NCI-H460 (cell line): ENCODE measurements at places on chromosomes 5 and 9. TPM values are rescaled to one million over a fixed set of nuclear protein-coding genes. Genes with fewer than 3 reads are reported as not detected.

Gene TOR2A
- 8.9 and 10.5 TPM in 2 replicates for total RNA-seq

Gene ANKRD20A1
- total RNA-seq = 0.02 TPM in 1 of 2 replicates, not detected in the other

Gene CDX1
- not detected in 2 replicates for total RNA-seq

Gene PIP5K1B
- 3.4 and 3.5 TPM in 2 replicates for total RNA-seq

Gene PCDHA2
- total RNA-seq = not detected in 2 replicates

Gene CTXN3
- total RNA-seq = not detected in 2 replicates

Gene FOXD4
- total RNA-seq = 0.14 and 0.30 TPM in 2 replicates

Gene TICAM2
- total RNA-seq = not detected in 2 replicates

Gene TUT7
- total RNA-seq = 14.4 and 22.6 TPM in 2 replicates

Gene INSYN2B
- 0.89 and 0.97 TPM in 2 replicates for total RNA-seq

Gene RAD50
- 38.3 and 41.3 TPM in 2 replicates for total RNA-seq

Gene SLC9A3
- total RNA-seq = 9.1 and 10.5 TPM in 2 replicates

Gene C1QTNF2
- total RNA-seq = not detected in 2 replicates

Gene FER
- total RNA-seq = 12.9 and 14.4 TPM in 2 replicates

Gene SLC6A18
- not detected in 2 replicates for total RNA-seq

Gene ANGPTL2
- 0.27 TPM in 1 of 2 replicates, not detected in the other for total RNA-seq

Gene ROPN1L
- 0.35 and 0.49 TPM in 2 replicates for total RNA-seq

Gene SLC27A6
- total RNA-seq = not detected in 2 replicates

Gene ADGRD2
- not detected in 2 replicates for total RNA-seq

Gene PCDHGA3
- total RNA-seq = 0.17 TPM in 1 of 2 replicates, not detected in the other

Gene DMXL1
- 26.5 and 29.5 TPM in 2 replicates for total RNA-seq

Gene MVB12B
- 5.0 and 5.5 TPM in 2 replicates for total RNA-seq

Gene ANKH
- total RNA-seq = 30.6 and 30.8 TPM in 2 replicates

Gene BRINP1
- total RNA-seq = 0.30 TPM in 1 of 2 replicates, not detected in the other

Gene ASB6
- total RNA-seq = 16.3 and 18.7 TPM in 2 replicates

Gene MARCHF3
- total RNA-seq = 4.0 and 6.5 TPM in 2 replicates

Gene ADGRV1
- 1.8 TPM in 2 replicates for total RNA-seq

Gene RGS7BP
- total RNA-seq = not detected in 2 replicates

Gene RFX3
- total RNA-seq = 4.4 and 4.5 TPM in 2 replicates

Gene RNF180
- total RNA-seq = 2.8 and 2.9 TPM in 2 replicates

Gene PCDHGA1
- 0.72 and 1.6 TPM in 2 replicates for total RNA-seq

Gene HAVCR2
- not detected in 2 replicates for total RNA-seq

Gene PITX1
- total RNA-seq = 45.3 and 61.7 TPM in 2 replicates

Gene CAMK4
- 0.10 and 0.23 TPM in 2 replicates for total RNA-seq

Gene CATSPER3
- 0.17 and 0.40 TPM in 2 replicates for total RNA-seq

Gene PRKACG
- not detected in 2 replicates for total RNA-seq

Gene MPDZ
- total RNA-seq = 13.8 and 14.3 TPM in 2 replicates

Gene HACD4
- not detected in 2 replicates for total RNA-seq

Gene TTC16
- total RNA-seq = 0.20 TPM in 1 of 2 replicates, not detected in the other

Gene TMEM215
- not detected in 2 replicates for total RNA-seq

Gene GRM6
- total RNA-seq = not detected in 2 replicates

Gene TNC
- not detected in 2 replicates for total RNA-seq

Gene FBP2
- not detected in 2 replicates for total RNA-seq

Gene PCDHGA2
- 0.12 TPM in 2 replicates for total RNA-seq

Gene CDC20B
- not detected in 2 replicates for total RNA-seq

Gene UBE2B
- total RNA-seq = 40.2 and 48.9 TPM in 2 replicates

Gene C1QTNF3
- total RNA-seq = 0.49 and 0.69 TPM in 2 replicates

Gene PCDHGC4
- 0.12 TPM in 2 replicates for total RNA-seq

Gene MYOZ3
- not detected in 2 replicates for total RNA-seq

Gene TAS2R1
- not detected in 2 replicates for total RNA-seq

Gene ARHGEF37
- 1.6 and 1.8 TPM in 2 replicates for total RNA-seq

Gene NUTM2G
- total RNA-seq = not detected in 2 replicates

Gene SPINK7
- total RNA-seq = not detected in 2 replicates

Gene WNT8A
- total RNA-seq = not detected in 2 replicates

Gene RAB3C
- total RNA-seq = 27.7 and 35.7 TPM in 2 replicates

Gene TOR4A
- total RNA-seq = 30.5 and 32.0 TPM in 2 replicates

Gene COL23A1
- total RNA-seq = 0.06 TPM in 1 of 2 replicates, not detected in the other
